ENCODE measurements at places on chromosomes 2 and 18.

GRCh38 chr18:61435064-61435652 is 101.9 kb downstream of the CDH20 start:
- DNase-seq = no peak

DNA sequence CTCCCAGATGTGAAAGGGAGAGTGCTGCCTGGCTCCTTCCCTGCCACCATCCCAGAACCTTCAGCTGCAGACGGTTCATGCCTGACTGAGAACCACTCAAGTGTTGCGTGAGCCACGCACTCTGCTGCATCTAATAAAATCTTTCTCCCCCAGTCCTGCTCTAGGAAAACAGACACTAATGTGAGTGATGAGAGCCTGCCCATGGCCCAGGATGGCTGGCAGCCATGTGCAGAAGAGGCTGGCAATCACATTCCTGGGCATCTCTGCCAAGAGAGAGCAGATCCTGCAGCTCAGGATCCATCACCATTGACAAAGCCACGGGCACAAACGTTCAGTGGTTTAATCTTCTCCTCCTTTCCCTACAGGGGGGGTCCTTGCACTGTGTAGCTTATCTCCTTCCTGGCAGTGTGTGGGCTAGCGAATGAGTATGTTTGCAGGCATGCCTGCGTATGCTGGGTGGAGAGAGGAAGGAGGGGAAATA is 477.5 kb downstream of the SLC4A3 start:
- no peak for DNase-seq

GRCh38 chr2:125745514-125745913 is 910.4 kb upstream of the GYPC start:
- DNase-seq = no peak

DNA sequence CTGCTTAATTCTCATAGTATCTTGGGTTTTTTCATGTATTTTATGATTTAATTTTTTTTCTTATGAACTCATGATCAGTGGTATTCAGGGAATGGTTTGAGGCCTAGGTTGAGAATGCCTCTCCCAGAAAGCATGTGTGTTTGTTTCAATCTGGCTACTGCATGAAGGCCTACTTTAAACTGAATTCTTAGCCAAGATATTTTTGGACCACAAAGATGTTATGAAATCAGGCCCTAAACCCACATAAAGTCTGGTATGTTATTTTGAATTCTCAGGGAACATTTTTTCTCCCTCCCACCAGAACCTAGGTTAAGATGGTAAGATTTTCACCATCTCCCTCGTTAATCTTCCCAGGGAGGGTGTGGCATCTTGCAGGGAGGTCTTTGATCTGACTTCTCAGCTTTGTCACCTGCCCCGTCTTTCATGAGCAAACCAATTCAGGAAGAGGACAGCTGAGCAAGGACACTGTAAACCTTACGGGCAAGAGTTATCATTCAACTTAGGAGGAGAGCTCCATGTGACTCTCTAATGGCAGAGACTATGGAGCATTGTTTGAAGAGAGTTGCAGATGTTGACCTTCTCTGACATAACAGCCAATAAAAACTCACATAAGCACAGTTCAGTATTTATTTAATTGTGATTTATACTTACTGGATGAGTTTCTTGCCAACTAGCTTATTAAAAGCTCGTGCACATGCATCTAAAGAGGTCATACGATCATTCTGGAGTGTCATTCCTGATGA is 21.3 kb upstream of the ACKR3 start:
- DNase-seq = no peak

DNA sequence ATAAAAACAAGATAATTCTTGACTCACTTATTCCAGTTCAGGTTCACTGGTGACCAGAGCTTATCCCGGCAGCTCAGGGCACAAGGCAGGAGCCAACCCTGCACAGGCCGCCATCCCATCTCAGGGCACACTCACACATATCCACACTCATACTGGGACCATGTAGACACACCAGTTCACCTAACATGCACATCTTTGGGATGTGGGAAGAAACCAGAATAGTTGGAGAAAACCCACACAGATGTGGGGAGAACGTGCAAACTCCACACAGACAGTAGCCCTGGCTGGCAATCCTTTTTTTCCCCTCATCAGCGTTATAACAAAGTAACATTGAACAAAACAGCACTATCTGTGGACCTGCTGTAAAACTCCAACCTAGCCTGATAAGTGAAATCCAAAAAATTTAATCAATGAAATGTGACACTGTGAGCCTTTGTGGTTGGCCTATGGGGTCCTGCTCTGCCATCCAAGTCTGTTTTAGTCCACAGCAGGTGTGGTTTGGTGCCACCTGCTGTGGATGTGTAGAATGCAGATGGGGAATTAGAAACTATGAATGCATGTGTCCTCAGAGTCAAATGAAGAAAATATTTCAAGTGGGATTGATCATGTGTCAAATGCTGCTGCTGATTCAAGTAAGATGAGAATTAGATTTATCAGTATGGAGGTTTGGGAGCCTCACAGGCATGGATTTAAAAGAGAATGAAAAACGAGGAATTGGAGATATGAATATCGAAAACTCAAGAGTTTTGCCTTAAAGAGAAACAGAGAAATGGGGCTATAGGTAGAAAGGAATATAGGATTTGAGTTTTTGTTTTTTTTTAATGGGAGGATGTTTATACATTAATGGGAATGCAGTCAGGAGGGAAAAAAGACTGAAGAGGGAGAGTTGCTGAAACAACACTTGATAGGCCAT is 47.0 kb downstream of the UGP2 start:
- DNase-seq = no peak

- no peak for DNase-seq
Observed at GRCh38 chr2:168649105-168649504, 153.3 kb upstream of the NOSTRIN start.

- DNase-seq = no peak
Observed at GRCh38 chr2:30545875-30546274, 98.8 kb downstream of the LCLAT1 start.

DNA sequence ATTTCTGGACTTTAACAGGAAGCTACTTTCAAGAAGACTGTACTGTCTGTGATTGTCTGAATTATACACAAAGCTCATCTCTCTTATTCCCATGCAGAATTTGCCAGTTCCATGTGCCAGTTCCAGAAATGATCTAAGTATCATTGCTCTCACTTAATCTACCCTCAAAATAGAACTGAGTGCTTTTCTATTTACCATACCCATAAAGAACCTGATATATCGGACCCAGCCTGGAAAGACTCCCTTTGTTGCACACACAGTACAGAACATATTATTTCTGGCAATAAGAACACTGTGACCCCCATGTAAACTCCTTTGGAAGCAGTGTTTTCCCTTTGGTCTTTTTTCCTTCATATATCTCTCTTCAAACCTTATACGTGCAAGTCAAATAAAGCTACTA is 102.3 kb upstream of the TTN start:
- no peak for DNase-seq

- DNase-seq = no peak
Observed at GRCh38 chr2:71826826-71827523, 320.7 kb downstream of the CYP26B1 start.

DNA sequence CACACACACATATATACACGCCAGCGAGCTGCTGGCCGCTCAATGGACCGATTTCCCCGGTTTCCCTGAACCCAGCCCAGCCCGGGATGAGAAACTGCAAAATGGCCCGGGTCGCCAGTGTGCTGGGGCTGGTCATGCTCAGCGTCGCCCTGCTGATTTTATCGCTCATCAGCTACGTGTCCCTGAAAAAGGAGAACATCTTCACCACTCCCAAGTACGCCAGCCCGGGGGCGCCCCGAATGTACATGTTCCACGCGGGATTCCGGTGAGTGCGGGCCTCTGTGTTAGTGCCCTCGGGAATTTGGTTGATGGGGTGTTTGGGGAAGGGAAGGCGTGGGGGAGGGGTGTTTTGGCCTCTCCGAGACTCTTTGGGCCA is 392 bp downstream of the ST8SIA3 start:
- no peak for DNase-seq

DNA sequence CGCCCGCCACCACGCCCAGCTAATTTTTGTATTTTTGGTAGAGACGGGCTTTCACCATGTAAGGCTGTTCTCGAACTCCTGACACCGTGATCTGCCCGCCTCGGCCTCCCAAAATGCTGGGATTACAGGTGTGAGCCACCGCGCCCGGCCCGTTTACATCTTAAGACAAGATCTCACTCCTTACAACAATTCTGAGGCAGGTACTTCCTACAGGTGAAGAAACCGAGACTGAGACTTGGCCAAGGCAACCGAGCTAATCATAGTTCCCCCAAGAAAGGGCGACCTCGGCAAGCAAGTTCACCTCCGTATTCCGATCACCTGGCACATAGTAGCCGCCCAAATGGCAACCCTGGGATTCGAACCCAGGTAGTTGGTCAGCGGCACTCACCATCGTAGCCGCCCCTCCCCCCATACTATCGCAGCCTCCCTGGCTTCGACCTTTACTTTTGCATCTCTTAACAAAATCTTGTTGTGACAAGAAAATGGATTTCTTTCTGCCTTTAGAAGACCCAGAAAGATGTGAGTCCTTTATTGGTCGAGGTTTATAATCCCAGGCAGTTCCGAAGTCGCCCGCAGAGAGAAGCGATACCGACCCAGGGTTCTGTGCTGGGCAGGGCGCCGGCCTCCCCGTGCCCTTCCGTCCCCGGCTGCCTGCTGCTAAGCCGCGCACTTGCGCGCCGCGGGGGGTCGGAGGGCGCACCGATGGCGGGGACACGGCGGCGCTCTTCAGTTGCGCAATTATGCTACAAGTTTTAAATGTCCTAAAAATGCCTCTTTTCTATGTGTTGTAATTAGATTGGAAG is 1.1 kb upstream of the FZD5 start:
- DNase-seq = no peak
